Activated CD4-positive, alpha-beta T cell treated with anti-CD3 and anti-CD28 coated beads for 24 hours (primary cell): ENCODE measurements at places on chromosomes 4 and X.

GRCh38 chrX:153460826-153461225, 9.6 kb downstream of the HAUS7 start:
- DNase-seq: peak; percentile 25

GRCh38 chr4:164904941-164905340, 28.0 kb downstream of the APELA start:
- DNase-seq: no peak

GRCh38 chrX:19156186-19156585, 33.9 kb upstream of the ADGRG2 start:
- no peak for DNase-seq

DNA sequence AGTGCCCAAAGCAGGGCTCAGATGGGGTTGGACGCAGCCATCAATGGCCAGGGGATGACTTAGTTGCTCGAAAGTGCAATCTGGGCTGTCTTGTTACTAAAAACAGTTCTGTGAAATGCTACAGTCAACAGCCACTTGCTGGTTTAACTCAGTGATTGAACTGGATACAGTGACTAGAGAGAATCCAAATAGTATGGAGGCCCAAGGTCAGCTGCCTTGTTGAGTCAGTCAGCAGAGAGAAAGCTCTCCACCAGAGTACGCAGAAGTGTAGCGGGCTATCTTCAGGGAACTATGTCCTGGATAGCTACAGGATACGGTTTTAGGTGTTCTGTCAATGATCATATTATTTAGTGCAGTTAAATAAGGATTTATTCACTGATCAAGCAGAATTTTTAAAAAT, 68.4 kb downstream of the TRAPPC11 start:
- no peak for DNase-seq

DNA sequence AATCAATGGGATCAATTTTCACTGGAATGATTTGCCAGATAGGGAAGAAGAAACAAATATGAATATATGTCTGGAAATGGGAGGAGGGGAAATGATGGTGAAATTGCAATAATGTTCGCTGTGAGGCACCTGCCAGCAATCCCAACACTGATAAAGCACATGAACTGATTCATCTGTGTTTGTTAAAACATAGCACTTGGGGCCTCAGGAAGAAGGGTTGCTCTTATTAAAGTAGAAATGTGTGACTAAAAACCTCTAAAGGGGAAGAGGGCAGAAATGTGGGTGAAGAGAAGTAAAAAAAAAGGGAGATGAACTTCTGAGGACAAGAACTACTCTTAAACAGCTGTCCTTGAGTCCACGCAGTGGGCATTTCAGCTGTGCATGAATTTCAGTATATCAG, 101.4 kb downstream of the C4orf51 start:
- no peak for DNase-seq
